Activated T-helper 2 cell treated with anti-CD3 and anti-CD28 coated beads, Interferon-gamma antibody, Interleukin-2, Interleukin-4, amounts not matched to agents 10 μg/mL and 5 μg/mL and 100 μg/mL, durations not matched to agents 14 hours and 24 hours and 36 hours (primary cell): ENCODE measurements at places on chromosomes 4 and X.

DNA sequence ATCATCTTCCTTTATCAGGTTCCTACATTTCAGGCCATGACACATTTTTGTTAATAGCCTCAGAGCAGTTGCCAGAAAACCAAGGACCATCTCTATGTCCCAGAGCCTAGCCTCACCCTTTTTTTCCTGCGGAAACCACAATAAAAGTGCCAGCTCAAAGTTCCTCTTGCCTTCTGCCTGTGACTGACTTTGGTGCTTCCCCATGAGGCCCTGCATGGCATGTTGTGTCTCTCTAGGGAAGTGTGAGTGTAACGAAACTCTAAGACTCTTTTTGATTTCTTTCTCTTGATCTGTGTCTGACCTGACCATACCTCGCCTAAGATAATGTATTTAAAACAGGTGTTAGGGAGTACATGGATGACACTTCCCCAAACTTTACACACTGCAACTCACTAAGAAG is 642.3 kb upstream of the BOD1L1 start:
- no peaks in the 10 kb centered on the region for H3K4me1 ChIP-seq
- no peaks in the 10 kb centered on the region for H3K36me3 ChIP-seq
- no peak overlapping the region for H3K27ac ChIP-seq
- H3K27me3 ChIP-seq: no peaks in the 10 kb centered on the region
- DNase-seq: no peak

DNA sequence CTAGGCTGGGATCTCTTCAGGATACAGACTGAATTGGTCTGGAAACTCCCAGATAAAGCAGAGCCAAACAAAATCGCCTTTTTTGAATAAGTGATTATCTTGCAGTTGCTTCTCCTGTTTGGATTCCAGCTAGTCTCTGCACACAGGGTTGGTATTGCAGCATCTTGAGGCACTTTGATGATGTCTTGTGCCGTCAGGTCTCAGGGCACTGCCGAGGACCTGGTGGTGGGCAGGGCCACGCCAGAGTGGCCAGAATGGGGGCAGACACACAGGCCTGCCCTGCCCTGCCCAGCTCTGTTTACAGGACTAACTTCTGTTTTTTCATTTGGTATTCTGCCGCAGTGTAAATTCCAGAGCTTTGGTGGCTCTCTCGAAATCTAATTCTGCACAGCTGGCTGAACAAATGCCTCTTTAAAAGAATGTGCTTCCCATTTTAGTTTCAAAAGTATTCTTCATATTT is 276.1 kb downstream of the NR3C2 start:
- no peak overlapping the region for H3K4me3 ChIP-seq
- H3K36me3 ChIP-seq: no peaks in the 10 kb centered on the region
- no peak for DNase-seq
- no peaks in the 10 kb centered on the region for H3K27me3 ChIP-seq
- no peak overlapping the region for H3K27ac ChIP-seq

DNA sequence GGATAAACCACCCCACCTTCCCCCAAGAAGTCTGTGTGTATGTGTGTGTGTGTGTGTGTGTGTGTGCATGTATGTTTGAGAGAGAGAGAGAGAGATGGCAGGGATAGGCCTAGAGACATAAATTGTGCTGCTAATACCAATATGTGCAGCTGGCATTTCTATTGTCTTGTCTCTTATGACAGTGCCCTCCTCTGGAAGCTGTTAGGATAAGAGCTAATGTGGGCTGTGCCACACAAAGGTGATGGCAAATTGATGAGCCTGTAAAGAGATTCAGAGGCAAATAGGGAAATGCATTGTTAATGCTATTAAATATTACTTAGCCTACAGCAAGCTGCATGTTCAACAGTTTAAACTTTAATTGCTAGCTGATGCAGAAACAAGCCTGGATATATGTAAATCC is 332.0 kb downstream of the NKX6-1 start:
- DNase-seq: no peak
- H3K4me3 ChIP-seq: no peak overlapping the region
- no peaks in the 10 kb centered on the region for H3K4me1 ChIP-seq
- no peak overlapping the region for H3K27ac ChIP-seq

DNA sequence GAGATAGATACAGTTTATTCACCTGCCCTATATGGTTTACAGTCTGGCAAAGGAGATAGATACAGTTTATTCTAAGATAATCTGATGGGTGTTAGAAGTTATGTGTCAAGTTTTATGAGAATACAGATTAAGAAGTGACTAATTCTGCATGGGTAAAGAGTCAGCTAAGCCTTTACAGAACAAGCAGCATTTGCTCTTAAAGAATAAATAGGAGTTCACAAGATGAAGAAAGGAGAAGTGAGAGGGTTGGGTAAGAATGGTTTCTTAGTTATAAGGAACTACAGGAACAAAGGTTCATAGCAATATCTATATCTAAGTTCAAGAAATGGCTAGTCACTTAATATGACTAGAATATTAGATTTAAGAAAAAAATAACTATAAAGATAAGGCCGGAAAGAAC is 47.6 kb downstream of the THOC2 start:
- no peak for DNase-seq
- H3K4me3 ChIP-seq: no peak overlapping the region
- peaks cover 2% of the 10 kb centered on the region for H3K4me1 ChIP-seq

- DNase-seq: no peak
- H3K36me3 ChIP-seq: no peaks in the 10 kb centered on the region
- no peaks in the 10 kb centered on the region for H3K4me1 ChIP-seq
- no peak overlapping the region for H3K27ac ChIP-seq
These were observed 179.3 kb downstream of the ADGRL3 start for GRCh38 chr4:61379406-61379805.

- peaks cover 14% of the 10 kb centered on the region for H3K36me3 ChIP-seq
- peaks cover 5% of the 10 kb centered on the region for H3K4me1 ChIP-seq
- H3K4me3 ChIP-seq: no peak overlapping the region
- no peak for DNase-seq
These were observed 47.5 kb upstream of the WDR19 start for GRCh38 chr4:39134683-39135306.

GRCh38 chrX:36849407-36849806 is 158.8 kb upstream of the FAM47C start:
- H3K4me3 ChIP-seq: no peak overlapping the region
- no peak for DNase-seq
- H3K36me3 ChIP-seq: no peaks in the 10 kb centered on the region

- DNase-seq: no peak
- H3K4me1 ChIP-seq: no peaks in the 10 kb centered on the region
- H3K36me3 ChIP-seq: no peaks in the 10 kb centered on the region
These were observed 328.7 kb upstream of the ZFP42 start for GRCh38 chr4:187666697-187667494.

DNA sequence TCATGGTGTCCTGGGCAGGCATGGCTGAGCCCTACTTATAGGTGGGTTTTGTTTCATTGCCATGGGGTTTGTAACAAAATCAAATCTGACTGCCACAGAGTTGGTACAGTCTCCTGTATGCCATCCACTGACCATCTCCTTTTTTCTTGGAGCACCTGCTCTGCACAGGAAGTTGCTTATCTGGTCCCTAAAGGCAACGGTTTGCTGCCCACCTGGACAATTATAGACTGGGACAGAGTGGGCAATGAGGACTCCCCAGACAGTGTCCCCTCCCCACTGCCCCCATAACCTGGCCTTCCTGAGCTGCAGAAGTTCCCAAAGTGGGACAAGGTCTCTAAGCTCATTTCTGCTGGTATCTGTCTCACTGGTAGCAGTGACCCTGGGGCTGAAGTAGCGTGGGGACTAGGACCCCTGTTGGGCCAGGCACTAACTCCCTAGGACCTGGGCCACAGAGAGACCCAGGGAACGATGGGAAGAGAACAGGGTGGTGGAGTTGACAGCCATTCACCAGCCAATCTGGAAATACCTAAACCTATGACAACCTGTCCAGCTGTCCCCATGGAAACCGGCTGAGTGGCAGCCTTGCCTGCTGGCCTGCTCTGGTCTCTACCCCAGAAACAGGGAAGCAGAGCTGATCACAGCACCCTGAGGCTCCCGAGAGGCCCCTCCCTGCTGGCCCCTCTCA is 64.7 kb downstream of the WFS1 start:
- H3K4me3 ChIP-seq: no peak overlapping the region
- no peaks in the 10 kb centered on the region for H3K36me3 ChIP-seq
- H3K27me3 ChIP-seq: peaks cover 15% of the 10 kb centered on the region
- H3K4me1 ChIP-seq: peaks cover 15% of the 10 kb centered on the region
- H3K27ac ChIP-seq: no peak overlapping the region
- no peak for DNase-seq

DNA sequence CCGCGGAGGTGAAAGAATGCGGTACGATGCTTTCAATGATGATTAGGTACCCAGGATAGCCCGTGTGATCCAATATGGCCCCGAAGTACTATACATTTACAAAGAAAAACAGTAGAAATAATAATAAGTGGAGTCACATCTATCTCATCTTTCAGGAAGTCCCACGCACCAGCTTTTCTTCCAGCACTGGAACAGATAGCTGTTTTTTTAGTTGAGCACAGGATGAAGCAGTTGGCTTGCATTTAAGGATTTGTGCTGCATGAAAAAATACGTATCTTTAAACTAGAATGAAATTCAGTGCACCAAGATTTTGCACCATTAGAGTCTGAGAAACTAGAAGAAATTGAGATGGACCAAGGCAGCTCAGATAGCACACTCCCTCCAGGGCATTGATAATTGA is 44.1 kb downstream of the SMIM20 start:
- no peak overlapping the region for H3K4me3 ChIP-seq
- DNase-seq: no peak
- H3K4me1 ChIP-seq: peaks cover 8% of the 10 kb centered on the region
- H3K27ac ChIP-seq: no peak overlapping the region
- no peaks in the 10 kb centered on the region for H3K36me3 ChIP-seq

DNA sequence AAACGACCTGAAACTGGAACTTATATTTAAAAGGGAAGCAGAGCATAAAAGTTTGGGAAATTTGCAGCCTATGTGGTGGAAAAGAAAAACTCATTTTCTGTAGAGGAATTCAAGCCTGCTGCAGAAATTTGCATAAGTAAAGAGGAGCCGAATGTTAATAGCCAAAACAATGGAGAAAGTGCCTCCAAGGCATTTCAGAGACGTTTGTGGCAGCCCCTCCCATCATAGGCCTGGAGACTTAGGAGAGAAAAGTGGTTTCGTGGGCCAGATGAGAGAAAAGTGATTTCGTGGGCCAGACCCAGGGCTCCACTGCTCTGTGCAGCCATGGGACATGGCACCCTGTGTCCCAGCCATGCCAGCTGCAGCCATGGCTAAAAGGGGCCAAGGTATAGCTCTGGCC is 361.9 kb downstream of the PCDH19 start:
- H3K36me3 ChIP-seq: no peaks in the 10 kb centered on the region
- no peak overlapping the region for H3K27ac ChIP-seq
- H3K4me3 ChIP-seq: no peak overlapping the region
- DNase-seq: no peak

DNA sequence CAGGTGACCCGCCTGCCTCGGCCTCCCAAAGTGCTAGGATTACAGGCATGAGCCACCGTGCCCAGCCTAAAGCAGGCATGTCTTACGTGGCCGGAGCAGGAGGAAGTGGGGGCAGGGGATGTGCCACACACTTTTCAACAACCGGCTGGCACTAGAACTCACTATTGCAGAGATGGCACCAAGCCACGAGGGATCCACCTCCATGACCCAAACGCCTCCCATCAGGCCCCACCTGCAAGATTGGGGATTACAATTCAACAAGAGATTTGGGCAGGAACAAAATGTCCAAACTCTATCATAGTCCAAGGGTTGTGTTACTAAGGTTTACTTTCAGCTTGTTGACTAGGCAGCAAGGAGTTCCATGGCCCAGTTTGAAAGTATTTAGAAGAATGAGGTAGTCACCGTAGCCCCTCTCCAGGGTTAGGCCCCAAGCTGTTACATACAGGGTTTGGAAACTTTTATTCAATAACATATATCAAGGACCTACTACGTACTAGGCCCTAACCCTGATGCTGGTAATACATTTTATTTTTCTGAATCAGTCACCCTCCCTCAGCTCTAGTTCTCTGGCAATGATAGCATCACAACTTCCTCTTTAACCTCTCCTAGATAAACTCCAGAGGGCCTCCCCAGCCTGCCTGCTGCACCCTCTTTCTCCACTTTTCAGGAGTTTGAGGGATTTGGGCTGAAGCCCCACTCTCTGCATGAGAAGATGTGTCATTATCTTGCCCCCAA is 18.0 kb upstream of the TBC1D14 start:
- peaks cover 21% of the 10 kb centered on the region for H3K4me1 ChIP-seq
- H3K36me3 ChIP-seq: peaks cover 18% of the 10 kb centered on the region
- H3K27me3 ChIP-seq: no peaks in the 10 kb centered on the region
- peak overlapping the region; percentile 39 for H3K4me3 ChIP-seq
- peak overlapping the region; percentile 61 for H3K27ac ChIP-seq
- no peak for DNase-seq

GRCh38 chr4:3877236-3877635 is 111.1 kb downstream of the ADRA2C start:
- no peak overlapping the region for H3K27ac ChIP-seq
- DNase-seq: no peak
- peaks cover 45% of the 10 kb centered on the region for H3K27me3 ChIP-seq
- H3K4me3 ChIP-seq: no peak overlapping the region

DNA sequence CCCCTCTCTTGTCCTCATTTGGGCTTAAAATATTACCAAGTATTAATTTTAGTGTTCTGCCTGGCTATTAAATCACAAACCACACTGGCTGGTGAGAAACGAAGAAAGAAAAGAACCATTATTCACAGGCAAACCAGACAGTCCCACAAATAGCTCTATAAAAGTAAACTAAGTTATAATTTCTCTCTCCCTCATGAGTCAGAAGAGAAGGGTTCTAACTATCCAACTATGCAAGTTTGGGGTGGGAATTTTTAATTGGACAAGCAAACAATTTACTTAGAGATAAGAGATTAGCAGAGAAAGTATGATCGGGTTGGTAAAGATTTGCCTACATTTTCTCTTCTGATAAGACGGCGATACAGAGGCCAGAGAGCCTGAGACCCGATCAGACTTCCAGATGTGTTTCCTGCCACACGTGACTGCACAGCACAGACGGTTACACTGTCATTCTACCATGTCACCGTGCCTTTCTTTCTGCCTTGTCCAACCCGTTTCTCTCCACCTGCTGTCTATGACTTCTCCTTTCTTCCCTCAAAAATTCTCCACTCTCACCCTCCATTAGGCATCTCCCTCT is 52.3 kb downstream of the MEPE start:
- DNase-seq: no peak
- H3K27ac ChIP-seq: no peak overlapping the region
